ENCODE measurements at places on chromosomes 5 and 9. TPM values are rescaled to one million over a fixed set of nuclear protein-coding genes. Genes with fewer than 3 reads are reported as not detected.

The STK10 gene
- 11.2 TPM for total RNA-seq

The INSL6 gene
- not detected for total RNA-seq

The IQGAP2 gene
- 57.8 TPM for total RNA-seq

The UGT3A2 gene
- 1.7 TPM for total RNA-seq

The KIAA0825 gene
- 37.7 TPM for total RNA-seq

The INSYN2B gene
- total RNA-seq = 0.49 TPM

The SLC22A4 gene
- 4.0 TPM for total RNA-seq

The GRXCR2 gene
- total RNA-seq = not detected

The PTPRD gene
- total RNA-seq = 244 TPM

The DTWD2 gene
- 22.2 TPM for total RNA-seq

The MAMDC4 gene
- 8.2 TPM for total RNA-seq

The GPR150 gene
- not detected for total RNA-seq

The C9orf152 gene
- 0.38 TPM for total RNA-seq

The C8G gene
- not detected for total RNA-seq

The SLC34A1 gene
- total RNA-seq = not detected

The GNA14 gene
- total RNA-seq = 4.3 TPM

The CCNO gene
- total RNA-seq = 0.27 TPM

The SLC6A7 gene
- 0.11 TPM for total RNA-seq

The OR13D1 gene
- not detected for total RNA-seq

The GABRA6 gene
- not detected for total RNA-seq

The GABRP gene
- total RNA-seq = 7.6 TPM

The PCDHAC2 gene
- total RNA-seq = 39.0 TPM

The RASEF gene
- total RNA-seq = 2.8 TPM

The CDC25C gene
- total RNA-seq = 3.8 TPM

Measured in camera-type eye (tissue), 1 donor.